ENCODE measurements at places on chromosomes 2 and 18. TPM values are rescaled to one million over a fixed set of nuclear protein-coding genes. Genes with fewer than 3 reads are reported as not detected.

- DNase-seq: peak; percentile 75
Measured at GRCh38 chr2:38515155-38516074, 87.3 kb downstream of the HNRNPLL start.

DNA sequence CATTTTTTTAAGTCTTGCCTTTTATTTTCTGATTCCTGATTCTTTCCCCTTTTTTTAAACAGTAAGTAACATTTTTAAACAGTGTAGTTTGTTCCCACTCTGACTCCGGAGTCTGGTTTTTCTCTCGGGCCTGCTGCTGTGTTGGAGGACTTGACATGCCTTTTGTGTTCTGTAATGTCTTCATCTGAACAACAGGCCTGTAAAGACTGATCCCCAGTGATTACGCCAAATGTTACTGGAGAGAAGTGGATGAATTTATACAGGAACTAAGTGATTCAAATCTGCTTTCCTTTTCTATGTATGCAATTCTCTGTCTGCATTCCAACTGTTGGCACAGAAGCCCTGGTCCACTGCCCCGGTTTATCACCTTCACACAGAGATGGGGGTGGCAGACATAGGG, 54.3 kb upstream of the RMDN2 start:
- peak; percentile 89 for DNase-seq

DNA sequence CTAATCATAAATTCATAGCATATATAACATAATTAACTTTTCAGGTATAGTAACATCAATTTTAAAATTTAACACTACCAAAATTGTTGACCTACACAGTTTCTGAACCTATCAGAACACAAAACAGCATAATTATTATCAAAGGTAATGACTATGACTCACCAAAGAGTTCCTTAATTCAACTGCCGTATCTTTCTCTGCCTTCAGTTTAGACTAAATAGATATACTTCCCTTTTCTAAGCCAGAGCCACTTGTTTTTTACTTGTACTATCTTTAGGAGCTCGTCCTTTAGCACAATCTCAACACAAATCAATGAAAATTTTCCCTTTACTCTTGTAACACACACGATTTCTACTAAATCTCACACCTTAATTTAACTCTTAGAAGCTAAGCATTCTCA, 54.4 kb downstream of the CCDC88A start:
- DNase-seq: no peak

The HOXD1 gene
- total RNA-seq: not detected

- DNase-seq: no peak
Measured at GRCh38 chr2:25215232-25215631, 46.9 kb upstream of the POMC start.

DNA sequence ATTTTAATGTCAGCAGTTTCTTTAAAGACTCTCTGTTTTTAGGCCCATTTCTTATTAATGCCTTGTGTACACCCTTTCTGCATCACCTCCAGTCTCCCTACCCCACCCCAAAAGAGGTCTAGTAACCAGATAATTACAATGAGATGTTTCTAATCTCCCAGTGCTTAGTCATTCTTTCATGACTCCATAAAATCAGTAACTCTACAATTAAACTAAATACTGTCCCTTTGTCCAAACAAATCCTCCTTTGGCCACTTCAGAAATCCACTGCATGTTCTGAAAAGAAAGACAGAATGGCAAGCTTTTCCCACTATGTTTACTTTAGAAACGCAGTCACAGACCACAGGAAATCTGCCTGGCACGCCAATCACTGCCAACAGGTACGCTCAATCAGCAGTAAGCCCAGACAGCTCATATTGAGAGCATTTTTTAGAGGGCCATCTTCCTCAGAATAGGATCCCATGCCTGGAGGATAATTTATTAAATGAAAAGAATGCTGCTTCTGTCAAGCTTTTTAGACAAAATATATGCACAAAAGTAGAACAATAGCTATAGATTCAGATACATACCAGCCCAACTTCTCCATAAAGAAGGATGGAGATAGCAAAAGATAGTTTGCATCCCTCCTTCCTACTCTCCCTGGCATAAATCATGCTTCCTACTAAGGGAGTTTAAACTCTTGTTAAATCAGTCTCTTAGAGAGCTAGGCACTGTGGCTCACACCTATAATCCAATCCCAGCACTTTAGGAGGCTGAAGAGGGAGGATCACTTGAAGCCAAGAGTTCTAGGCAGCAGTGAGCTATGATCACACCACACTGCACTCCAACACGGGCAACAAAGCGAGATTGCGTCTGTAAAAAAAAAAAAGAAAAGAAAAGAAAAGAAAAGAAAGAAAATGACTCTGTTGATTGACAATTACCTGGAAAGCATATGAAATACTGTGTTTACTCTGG, 14.6 kb downstream of the CLASP1 start:
- DNase-seq: no peak

DNA sequence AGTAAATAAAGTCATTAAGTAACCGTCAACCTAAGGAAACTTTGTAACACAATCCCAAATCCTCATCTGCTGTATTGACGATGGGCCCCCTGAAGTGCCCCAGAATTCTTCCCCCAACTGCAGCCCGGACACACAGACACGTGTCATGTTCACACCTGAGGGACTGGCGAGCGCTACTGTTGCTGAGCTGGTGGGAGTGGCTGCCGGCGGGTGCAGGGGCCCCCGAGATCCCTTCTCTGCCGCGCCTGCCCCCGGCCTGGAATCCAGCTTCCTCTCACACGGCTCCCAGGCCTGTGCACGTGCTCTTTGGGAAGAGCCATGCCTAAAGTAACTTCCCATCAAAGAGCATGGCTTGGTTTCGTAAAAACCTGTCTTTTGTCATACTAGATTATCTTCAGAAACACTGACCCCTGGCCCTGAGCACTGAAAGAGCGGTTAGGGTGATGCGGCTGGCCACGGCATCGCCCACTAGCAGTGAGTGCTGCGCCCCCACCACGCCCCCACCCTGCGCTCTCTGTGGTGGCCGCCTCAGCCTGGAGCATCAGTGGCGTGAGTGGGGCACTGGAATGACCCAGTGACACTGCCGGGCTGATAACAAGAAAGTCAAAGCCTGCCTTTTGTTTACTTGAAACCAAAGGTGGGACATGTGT, 56.0 kb downstream of the ADI1 start:
- no peak for DNase-seq

The ALKAL2 gene
- total RNA-seq: 2.3 TPM

DNA sequence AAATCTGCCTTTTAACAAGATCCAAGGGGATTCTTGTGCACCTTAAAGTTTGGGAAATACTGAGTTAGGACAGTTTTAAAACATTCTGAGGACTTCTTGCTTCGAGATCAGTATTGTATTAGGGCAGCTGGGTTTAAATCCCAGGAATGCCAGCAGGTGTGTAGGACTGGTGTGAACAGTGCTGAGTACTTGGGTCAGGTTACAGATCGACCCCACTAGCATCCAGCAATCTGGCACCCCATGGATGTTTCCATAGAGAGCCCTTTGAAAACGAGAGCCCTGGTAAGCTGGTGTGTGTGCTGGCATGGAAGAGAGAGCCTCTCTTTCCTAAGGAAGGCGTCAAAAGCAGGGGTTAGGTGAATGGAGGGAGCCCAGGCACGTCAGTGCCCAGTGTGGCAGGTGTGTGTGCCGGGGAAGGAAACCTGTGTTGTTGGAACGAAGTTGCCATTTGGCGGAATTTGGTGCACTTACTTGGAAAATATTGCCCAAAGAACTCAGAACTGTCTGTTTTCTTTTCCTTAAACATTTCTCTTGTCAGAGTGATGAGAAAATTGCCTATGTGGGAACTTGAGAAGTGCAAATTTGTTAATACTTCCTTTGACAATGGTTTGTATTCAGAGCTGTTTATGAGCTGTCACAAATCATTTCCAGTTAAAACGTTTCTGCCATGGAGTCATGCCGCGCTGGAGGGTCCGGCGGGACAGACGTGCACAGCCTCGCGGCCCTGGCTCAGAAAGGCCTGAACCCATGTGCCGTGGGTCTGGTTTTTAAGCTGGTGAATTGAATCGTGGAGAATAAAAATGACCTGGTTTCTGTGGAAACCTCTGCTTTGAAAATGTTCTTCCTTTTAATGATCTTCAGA, 38.1 kb downstream of the LDLRAD4 start:
- no peak for DNase-seq

DNA sequence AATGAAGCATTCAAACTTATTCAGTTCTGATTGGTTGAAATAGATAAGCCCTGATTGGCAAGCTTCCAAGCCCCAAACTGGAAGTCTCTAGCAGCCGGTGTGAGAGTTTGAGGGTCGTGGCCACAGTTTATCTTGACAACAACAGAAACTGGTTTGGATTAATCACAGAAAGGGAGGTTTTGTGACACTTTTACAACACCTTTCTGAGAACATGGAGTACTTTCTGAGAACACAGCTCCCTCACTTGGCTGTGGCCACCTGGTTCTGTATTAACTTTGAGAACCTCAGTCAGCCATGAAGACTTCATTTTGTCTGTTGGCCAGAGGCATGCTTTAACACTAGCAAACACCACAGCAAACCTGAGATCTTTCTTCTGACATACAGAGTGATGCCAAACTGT, 280.7 kb upstream of the VWC2L start:
- DNase-seq: no peak

Data from tongue (tissue), 3 donors.